ENCODE measurements at places on chromosomes 7 and 10.

DNA sequence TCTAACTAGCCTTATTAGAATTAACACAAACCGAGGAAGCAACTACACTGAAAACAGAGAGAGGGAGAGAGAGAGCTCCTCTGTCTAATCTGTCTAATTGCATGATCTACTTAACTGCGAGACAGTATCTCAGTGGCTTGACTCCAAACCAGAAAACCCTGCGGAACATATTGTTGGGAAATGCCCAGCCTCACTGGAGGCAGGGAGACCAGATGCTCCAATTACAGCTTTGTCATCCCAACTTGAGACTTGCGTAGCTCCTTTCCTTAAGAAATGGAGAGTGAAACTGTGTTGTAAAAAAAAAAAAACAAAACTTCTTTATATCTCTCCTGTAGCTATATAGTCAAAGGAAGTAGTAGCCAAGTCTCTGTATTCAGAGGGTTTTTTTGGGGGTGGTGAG, 52.0 kb upstream of the ZNRF2 start:
- no peak for DNase-seq

DNA sequence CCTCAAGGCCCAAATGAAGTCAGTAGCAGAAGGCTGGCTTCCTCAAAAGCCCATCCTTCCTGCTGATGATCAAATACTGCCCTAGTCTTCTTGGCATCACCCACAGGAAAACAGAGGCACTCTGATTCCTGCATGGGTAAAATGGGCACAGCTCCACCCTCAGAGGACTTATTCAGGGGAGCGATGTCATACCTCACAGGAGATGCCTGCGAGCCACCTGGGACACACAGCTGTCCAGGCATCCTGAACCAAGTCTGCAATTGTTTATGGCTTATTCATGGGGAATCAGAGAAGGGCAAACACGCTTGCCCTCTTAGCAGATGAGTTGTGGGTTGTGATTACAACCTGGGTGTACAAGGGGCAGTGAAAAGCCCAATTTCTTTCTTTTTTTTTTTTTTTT, 22.0 kb upstream of the LMTK2 start:
- DNase-seq: no peak

- no peak for DNase-seq
Observed at GRCh38 chr7:98281757-98282606, 496 bp downstream of the BRI3 start.

DNA sequence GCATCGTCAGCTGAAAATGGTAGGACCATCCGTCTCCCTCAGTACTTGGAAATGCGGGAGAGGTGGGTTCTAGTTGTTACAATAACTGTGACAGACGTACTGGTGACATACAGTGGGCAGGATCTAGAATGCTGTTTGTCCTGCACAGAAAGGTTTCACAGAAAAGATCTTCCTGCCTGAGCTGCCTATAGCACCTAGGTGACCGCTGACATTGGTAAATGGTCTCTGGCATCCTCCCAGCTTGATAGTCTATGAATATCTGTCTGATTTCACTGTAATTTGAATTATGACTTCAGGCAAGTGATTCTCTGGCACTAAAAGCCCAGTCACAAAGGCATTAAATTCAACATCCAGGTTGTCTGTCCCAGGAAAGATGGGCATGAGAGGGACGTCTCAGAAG, 38.2 kb upstream of the CCDC3 start:
- DNase-seq: no peak

DNA sequence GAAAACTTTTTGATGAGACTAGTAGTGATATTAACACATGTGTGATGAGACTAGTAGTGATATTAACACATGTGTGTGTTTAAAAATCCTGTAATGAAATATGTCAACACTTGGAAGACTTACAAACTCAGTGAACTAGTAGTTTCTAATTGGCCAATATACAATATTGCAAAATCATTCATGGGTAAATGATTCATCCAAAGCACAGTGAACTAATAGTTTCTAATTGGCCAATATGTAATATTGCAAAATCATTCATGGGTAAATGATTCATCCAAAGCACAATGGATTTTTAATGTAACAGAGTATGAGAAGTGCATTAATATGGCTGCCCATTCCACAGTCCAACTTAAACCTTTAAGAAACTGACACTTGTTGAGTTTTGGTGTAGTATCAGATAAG, 77.8 kb downstream of the ATAD1 start:
- DNase-seq: no peak

DNA sequence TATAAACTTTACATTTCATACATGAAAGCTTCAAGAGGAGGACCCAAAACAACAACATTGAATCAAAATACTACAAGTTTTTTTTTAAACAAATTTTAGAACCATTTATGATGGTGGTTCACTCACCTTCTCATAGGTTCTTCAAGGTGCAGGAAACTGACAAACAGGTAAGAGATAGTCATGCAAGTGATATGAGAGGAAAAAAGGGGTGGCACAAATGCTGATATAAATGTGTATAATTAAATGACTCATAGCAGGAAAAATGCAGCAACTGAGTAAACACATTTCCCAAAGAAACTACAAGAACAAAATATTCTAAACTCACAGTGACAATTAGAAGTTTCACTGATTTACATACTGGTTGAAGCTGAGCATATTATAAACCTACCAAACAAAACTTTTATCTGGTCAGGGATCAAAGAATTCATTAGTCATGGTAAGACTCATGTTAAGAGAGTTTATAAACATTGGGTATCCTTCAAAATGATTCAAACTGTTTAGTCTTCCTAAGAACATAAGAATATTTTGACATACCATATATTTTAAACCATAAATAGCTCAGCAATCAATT, 14.1 kb downstream of the ZWINT start:
- no peak for DNase-seq

DNA sequence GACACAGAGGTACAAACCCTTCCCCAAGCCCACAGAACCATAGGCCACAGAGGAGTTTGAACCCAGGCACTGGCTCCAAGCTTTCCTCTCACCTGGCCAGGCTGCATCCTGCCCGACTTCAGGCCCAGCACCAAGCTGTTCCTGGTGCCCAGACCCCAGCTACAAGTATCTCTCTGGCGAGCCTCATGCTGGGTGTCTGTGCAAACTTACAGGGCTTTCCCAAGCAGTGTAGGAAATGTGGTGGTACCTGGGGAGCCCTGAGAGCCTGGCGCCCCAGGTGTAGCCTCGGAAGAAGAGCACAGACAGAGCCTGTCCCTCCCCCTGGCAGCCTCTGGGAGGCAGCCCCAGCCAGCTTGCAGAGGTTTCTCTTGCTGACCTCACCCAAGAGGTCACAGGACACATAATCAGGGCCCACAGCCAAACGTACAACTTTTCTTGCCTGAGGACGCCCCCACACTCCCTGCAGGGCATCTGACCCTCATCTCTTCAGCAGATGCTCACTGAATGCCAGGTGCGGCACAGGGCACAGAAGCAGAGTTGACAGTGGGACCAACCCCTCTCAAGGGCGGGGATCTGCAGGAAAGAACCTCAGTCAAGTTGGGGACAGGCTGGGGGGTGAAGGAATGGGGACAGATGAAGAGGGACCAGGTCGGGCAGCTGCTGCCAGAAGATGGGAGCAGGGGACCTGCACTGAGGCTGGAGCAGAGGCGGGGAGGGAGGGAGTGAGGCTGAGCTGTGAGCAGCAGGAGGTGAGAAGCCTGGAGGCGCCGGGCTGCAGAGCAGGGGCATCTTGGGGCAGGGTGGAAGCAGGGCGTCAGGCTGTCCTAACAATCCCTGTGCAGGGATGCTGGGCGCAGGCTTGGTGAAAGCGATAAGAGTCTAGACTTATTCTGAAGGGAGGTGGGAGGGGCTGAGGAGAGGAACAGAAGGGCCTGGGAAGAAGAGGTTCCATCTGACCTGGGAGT, 16.3 kb upstream of the MYL7 start:
- DNase-seq: no peak

- DNase-seq: no peak
Observed at GRCh38 chr7:45156516-45157272, 897 bp upstream of the RAMP3 start.

DNA sequence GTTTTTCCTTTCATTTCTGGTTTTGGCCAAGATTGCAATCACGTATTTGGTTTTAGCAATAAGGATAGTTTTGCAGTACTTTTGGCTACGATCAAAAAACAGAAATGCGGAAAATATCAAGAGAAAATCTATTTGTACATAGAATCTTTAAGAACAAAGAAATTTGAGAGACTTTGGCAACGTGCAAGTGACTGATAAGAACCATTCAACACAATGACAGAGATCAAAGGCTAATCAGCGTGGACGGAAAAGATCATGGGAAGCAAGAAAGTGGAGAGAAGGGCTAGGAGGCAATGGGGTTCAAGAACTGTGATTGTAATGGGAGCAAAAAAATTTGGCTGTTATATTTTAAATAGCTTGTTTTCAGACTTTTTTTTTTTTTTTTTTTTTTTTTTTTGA, 16.2 kb upstream of the LRRN3 start:
- no peak for DNase-seq

GRCh38 chr7:111527545-111527944, 34.7 kb downstream of the IMMP2L start:
- no peak for DNase-seq

DNA sequence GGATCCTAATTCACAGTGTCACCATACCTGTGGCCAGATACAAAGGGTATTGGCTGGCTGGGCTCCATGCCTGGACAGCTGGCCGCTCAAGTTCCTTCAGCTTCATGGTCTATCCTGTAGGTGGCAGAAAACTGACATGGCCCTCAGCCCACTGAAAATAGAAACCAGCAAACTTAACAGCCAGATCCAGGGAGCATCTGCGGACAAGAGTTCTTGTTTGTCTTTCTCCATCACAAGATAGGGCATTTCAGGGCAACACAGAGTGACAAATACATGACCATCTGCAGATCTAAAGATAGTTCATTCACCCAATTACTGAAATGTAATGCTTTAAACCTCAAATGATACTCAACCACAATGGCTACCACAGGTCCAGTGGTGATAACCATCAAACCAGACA, 2.8 kb downstream of the SEC31B start:
- no peak for DNase-seq

DNA sequence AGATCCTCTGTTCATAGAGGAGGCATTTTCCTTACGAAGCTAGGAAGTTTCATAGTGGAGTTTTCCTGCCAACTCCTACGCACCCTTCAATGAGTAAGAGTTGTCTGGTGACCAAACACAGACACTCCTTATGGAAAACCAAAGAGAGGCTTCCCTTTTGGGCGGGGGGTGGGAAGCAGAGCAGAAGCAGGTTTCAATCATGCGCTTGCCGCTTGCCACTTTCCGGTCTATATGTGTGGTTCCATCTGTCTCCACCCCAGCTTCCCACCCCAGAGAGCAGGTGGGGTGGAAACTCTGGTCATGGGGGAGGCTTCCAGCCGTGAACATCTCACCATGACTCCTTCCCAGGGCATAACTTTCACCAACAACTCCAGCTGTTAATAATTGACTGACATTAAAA, 68.8 kb upstream of the GRB10 start:
- DNase-seq: no peak

GRCh38 chr10:109727436-109727835, 195.9 kb downstream of the XPNPEP1 start:
- no peak for DNase-seq

GRCh38 chr7:136938476-136938875, 70.0 kb downstream of the CHRM2 start:
- no peak for DNase-seq

GRCh38 chr10:120460186-120460585, 3.2 kb downstream of the PLPP4 start:
- DNase-seq: no peak

DNA sequence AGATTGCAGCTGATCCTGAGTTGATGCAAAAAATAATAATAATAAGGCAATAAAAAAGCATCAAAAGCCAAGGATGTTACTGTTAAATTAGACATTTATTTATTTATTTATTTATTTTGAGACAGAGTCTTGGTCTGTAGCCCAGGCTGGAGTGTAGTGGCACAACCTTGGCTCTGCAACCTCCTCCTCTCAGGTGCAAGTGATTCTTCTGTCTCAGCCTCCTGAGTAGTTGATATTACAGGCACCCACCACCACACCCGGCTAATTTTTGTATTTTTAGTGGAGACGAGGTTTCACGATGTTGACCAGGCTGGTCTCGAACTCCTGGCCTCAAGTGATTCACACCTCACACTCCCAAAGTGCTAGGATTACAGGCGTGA, 465.5 kb upstream of the NRP1 start:
- DNase-seq: no peak

DNA sequence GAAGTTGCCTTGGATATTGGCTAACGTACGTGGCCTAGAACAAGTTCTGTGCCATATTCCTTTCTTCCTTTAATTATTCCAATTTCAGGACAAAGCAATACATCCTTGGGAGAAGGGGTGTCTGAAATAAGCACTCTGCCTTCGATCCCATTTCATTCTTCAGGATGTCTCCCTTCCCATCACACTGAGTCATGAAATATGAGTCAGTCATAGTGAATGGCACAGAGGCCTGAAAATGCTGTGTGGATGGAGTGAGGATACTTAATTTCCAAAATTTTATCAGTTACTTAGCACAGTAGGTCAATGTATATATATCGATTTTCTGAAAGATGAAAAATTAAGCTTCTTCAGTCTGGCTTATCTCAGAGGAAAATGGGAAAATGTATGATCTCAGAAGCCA, 19.5 kb downstream of the EVX1 start:
- DNase-seq: no peak

GRCh38 chr7:14288701-14289100, 299.2 kb upstream of the ETV1 start:
- DNase-seq: no peak

GRCh38 chr7:48337012-48337621, 165.9 kb downstream of the ABCA13 start:
- no peak for DNase-seq

GRCh38 chr7:103613655-103614642, 167.9 kb upstream of the SLC26A5 start:
- DNase-seq: no peak

DNA sequence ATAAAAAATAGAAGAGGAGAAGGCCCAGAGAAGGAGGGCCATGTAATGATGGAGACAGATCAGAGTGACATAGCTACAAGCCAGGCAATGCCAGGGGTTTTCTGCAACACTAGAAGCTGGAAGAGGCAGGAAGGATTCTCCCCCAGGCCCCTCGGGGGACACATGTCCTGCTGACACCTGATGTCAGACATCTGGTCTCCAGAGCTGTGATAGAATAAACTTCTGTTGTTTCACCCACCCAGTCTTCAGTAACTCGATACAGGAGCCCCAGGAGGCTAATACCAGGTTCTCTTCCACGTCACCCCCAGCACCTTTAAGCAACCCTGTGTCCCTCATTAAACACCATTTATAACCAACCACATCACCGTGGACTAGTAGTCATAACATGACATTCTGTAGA, 94.9 kb downstream of the TMEM130 start:
- DNase-seq: no peak

GRCh38 chr10:99742254-99742653, 10.2 kb downstream of the CUTC start:
- no peak for DNase-seq

GRCh38 chr10:71092812-71093401, 119.5 kb upstream of the UNC5B start:
- DNase-seq: no peak

DNA sequence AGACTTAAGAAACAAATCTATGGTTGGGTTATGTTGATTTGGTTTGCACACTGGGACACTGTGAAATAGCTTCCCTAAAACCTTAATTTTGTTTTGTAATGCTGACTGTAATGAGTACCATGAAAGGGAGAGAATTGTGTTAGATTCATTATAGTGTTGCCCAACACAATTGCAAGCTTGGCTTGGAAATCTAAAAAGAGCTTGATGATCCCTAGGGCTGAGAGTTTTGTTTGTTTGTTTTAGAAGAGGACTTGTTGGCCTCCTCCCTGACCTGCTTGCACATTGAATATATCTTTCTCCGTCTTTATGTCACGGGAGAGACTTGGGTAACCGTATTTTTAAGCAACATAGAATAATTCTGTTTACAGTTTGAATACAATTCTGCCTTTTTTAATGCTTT, 410.1 kb downstream of the ARL4A start:
- DNase-seq: no peak

GRCh38 chr10:104897696-104898095, 256.6 kb downstream of the SORCS3 start:
- DNase-seq: no peak
